Activated CD4-positive, alpha-beta memory T cell treated with anti-CD3 and anti-CD28 coated beads for 36 hours (primary cell): ENCODE measurements at places on chromosomes 16 and 17.
A peak's percentile ranks its signal among the peaks of the same experiment; 100 is the strongest.

DNA sequence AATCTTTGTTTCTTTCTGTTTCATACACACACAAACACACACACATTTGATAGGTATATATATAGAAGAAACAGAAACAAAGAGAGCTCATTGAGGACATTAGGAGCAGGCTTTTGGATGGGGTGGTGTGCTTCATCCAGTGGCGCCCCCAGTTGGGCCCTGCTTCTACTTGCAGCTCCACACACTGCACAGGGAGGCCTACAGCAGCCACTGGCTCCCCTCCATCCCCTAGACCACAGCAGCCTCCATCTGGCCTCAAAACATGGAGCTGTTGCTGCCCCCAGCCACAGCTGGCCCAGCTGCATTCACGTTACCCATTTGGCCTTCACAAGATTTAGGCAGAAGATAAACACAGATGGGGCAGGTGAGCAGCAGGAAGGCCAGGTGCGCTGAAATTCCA, 33.1 kb upstream of the NF1 start:
- DNase-seq, result peak; percentile 40

DNA sequence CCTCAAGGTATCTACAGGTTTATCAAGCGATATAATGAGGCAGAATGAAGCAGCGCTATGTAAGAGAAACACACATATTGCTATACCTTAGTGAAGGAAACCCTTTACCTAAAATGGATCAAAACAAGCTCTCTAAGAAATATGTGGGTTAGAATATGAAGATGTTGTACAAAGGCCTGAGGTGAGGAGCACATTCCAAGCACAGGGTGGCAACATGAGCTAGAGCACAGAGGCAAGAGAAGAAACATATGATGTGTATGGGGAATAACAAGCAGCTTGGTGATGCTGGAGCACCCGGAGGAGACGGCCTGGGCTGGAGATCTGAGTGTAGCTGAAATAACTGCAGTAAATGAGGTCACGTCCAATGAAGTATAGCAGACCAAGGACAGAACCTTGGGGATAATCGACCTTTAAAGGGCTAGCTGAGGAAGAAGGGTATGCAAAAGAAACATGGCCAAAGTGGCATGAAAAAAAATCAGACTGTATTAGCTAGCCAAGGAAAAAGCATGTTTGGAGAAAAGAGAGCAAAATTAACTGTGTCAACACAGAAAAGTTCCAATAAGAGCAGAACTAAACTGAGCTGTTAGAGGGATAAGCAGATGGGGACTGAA, 44.0 kb downstream of the MARVELD3 start:
- no peak for DNase-seq

DNA sequence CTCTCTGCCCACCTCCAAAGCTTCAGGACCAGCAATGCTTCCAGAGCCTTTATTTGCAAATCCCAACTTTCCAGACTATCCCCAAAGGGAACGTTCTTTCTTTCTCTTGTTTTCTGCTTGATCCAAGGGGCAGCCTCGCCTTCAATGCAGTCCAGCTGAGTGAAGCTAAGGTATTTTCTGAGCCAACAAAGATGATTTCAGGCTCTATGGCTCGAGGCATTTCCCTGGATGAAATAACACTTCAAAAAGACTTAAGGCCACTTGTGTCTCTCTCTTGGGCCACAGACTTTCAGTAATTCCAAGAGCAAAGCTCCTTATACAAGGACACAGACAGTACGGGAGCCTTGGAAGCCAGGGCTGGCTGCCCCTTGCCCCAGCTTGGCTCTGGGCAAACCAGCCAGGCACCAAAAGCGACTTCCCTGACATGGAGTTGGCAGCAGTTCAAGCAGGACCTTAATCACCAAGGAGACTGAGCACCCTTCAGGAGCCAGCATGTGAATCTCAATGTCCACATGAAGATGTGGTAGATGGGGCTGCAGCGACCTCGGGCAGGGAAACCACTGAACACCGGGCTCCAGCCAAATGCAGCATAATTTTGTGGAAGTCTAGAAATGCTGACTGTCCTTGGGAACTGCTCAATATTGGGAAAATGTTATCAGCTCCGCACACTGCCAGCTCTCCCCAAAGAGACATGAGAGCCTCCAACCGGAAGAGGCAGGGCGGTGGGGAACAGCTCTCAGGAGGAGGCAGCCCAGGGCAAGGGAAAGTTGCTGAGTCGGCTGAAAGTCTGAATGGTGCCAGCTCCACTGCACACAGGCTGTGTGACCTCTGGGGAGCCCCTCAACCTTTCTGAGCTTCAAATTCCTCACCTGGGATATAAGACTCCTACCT, 39.0 kb downstream of the TK2 start:
- no peak for DNase-seq

DNA sequence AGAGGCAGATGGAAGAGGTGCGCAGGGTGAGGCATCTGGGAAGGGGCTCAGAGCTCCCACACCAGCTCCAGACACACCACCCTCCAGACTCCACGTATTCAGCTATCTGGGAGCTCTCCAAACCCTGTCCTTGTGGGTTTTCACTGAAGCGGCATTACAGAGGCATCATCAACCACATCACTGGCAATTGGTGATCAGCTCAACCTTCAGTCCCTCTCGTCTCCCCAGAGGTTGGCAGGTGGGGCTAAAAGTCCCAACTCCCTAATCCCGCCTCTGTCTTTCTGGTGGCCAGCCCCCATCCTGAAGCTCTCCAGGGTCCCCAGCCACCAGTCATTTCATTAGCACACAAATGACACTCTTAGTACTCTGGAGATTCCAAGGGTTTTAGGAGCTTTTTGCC, 123.9 kb downstream of the KCNJ12 start:
- no peak for DNase-seq

- DNase-seq, result no peak
These were observed 111.8 kb upstream of the LHX1 start for GRCh38 chr17:36825521-36825920.

DNA sequence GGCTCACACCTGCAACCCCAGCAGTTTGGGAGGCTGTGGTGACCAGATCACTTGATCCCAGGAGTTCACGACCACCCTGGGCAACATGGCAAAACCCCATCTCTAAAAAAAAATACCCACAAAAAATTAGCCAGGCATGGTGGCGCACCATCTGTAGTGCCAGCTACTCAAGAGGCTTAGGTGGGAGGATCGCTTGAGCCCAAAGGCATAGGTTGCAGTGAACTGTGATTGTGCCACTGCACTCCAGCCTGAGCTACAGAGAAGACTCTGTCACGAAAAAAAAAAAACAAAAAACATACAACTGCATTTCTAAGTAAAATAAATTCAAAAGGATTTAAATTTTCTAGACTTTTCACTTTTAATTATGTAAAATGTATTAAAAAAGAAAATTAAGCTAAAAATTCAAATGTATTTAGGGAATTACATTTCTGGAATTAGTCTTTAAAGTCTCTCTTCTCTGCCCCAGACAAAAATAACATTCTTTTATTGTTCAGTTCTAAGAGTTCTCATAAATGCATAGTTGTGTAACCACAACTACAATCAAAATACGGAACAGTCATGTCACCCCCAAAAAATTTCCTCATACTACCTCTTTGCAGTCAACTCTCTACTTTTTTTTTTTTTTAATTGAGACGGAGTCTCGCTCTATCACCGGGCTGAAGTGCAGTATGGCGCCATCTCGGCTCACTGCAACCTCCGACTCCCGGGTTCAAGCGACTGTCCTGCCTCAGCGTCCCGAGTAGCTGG, 14.1 kb downstream of the FAM222B start:
- DNase-seq, result peak; percentile 3

GRCh38 chr16:57245472-57246113, 534 bp downstream of the ARL2BP start:
- DNase-seq, result no peak

DNA sequence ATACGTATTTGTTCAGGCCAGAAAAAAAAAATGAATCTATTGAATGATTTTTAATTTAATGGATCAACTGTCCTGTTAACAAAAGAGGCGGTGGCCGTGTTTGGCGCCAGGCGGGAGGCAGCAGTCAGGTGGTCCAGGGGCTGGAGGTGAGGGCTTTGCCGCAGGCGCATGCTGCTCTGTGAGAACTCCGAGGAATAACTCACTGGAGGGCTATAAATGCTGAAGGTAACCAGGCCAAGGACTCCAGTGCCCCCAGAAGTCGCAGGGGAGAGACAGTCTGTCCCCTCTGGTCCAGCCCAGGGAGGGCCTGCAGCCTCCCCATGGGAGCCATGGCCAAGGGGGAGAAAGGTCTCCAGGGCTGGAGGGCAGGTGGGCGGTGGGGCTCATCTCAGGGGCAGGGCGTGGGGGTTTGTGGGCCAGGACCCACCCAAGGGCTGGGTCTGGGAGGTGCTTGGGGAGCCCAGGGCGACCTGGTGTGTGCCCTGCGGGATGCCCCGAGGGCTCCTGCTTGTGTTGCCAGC, 7.1 kb upstream of the BAHCC1 start:
- no peak for DNase-seq

- DNase-seq, result no peak
These were observed 1.4 kb downstream of the CDK5R1 start for GRCh38 chr17:32488177-32488542.

GRCh38 chr16:24359490-24359889, 103.4 kb downstream of the CACNG3 start:
- no peak for DNase-seq

DNA sequence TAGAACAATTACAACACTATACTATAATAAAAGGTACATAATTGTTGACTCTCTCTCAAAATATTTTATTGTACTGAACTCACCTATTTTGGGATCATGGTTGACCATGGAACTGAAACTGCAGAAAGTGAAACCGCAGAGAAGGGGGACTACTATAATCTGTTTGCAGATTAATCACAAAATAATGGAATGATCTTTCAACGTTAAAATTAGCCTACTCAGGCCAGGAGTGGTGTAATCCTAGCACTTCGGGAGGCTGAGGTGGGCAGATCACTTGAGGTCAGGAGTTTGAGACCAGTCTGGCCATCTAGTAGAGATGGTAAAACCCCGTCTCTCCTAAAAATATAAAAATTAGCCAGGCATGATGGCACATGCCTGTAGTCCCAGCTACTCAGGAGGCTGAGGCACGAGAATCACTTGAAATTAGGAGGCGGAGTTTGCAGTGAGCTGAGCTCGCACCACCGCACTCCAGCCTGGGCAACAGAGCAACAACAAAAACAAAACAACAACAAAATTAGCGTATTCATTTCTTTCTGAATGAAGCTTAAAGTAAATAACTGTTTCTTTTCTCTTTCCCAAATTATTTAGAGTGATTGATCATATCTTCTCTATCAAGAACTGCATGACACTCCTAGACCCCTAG, 45.6 kb downstream of the IKZF3 start:
- no peak for DNase-seq

DNA sequence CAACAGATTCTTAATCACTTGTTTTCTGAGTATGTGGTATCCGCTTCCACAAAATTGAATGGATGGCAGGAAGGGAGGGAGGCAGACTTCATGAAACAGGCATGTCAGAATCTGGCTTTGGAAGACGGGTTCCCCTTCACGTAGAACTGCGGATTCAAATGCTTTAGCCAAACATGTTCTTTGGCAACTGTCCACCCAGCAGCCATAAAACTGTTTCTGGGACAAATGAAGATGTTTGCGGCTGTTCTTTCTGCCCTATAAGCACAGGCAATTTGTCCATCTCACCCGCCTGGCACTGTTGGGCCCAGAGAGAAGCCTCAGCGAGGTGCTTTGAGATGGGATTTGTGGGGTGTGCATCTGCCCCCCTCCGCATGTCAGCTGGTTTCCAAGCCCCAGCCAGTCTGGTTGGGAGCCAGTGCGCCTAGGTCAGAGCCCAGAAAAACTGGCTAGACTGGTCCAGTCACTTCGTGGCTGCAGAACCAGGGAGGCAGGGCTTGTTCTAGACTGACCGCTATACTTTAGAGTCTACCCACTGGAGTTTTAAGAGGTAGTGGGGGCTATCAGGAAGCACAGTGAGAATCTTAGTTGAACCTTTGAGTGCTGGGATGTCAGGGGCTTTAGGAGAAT, 6.3 kb downstream of the CRHR1 start:
- no peak for DNase-seq

GRCh38 chr17:73278465-73279453, 17.1 kb upstream of the CPSF4L start:
- no peak for DNase-seq

GRCh38 chr17:77326076-77326591, 185.4 kb downstream of the SEC14L1 start:
- peak; percentile 36 for DNase-seq

- DNase-seq, result no peak
These were observed 800.0 kb downstream of the KCNJ18 start for GRCh38 chr17:22492331-22492730.

DNA sequence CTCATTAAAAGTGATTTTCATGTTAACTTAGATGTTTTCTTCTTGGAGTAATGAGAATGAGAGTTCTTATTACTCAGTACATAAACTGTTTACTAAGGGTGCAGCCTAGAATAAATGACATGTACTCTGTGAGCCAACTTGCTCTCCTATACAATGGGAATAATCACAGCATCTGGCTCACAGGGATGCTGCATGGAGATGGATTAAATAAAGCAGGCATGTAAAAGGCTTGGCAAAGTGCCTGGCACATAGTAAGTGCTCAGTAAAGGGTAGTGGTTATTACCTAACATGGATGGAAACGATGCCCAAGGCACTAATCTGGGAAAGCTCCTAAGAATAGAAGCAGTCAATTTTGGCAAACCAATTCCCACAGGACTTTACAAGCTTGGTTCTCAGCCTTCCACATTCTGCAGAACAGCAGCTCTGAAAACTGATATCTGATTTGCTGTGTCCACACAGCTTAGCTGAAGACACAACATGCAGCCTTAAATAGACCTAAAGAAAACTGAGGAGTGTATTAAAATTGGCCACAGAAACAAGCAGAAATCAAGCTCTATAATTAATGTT, 176.1 kb downstream of the ABCC12 start:
- DNase-seq, result no peak

- DNase-seq, result no peak
These were observed 268.5 kb downstream of the CBLN1 start for GRCh38 chr16:49012961-49013726.

- no peak for DNase-seq
These were observed 17.3 kb downstream of the IGFBP4 start for GRCh38 chr17:40460604-40460967.

DNA sequence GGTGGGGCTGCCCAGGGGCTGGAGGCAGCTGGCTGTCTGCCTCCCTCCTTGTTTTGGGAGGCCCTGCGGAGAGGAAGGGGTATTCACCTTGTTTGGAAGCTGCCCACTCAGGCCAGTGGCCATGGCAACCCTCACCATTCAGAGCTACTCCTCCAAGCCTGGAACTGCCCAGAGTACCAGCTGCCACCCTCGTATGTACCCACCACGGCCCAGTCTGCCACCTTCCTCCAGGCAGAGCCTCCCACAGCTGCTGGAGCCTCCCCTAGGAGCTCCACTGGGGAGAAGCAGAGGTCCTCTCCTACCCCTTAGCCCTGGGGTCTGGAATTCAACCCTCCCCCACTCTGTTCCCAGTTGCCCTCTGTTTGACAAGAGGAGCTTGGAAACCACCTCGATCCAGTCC, 90.7 kb downstream of the AXIN2 start:
- no peak for DNase-seq
